ENCODE measurements at places on chromosomes 7 and 10.

DNA sequence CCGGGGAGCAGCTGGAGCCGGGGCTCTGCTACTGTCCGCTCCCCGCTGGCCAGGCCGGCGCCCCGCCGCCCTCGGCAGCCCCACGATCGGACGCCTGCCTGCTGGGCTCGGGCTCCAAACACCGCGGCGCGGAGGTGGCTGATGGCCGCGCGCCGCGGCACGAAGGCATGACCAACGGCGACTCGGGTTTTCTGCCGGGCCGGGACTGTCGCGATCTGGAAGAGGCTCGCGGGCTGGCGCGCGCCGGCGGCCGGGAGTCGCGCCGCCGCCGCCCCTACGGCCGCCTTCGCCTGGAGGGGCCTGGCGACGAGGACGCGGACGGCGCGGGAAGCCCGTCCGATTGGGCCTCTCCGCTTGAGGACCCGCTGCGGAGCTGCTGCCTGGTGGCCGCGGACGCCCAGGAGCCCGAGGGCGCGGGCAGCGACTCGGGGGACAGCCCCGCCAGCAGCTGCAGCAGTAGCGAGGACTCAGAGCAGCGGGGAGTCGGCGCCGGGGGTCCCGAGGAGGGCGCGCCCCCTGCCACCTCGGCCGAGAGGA is 570 bp downstream of the TBC1D12 start:
- no peak for DNase-seq

DNA sequence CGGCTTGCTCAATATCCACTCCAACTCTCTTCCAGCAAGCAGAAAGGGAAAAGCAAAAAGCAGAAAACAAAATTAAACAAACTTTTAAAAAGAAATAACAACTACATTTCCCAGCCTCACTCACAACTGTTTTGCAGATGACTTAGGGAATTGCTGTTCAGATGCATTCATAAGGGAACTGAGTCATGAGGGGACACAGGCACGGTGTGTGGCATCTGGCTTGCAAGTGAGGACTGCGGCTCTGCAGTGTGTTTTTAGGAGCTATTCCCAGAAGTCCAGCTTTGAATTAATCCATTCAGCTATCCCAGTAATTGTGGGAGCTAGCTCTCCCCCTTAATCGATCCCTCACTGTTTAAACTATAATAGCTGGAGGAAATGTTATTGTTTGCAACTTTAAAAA is 30.3 kb downstream of the PTN start:
- DNase-seq, result no peak

GRCh38 chr10:102421757-102422512 is 1.3 kb downstream of the FBXL15 start:
- no peak for DNase-seq

GRCh38 chr7:95607561-95607960 is 11.2 kb upstream of the PDK4 start:
- no peak for DNase-seq

GRCh38 chr7:424961-425793 is 94.5 kb downstream of the PDGFA start:
- DNase-seq, result no peak

GRCh38 chr10:112832959-112833358 is 117.1 kb upstream of the TCF7L2 start:
- DNase-seq, result no peak

- DNase-seq, result no peak
Measured at GRCh38 chr7:143345428-143345900, 17.0 kb downstream of the FAM131B start.

GRCh38 chr7:107622429-107622828 is 38.2 kb upstream of the SLC26A4 start:
- peak; percentile 80 for DNase-seq

- DNase-seq, result peak; percentile 15
Measured at GRCh38 chr10:110141185-110141584, 66.2 kb upstream of the MXI1 start.

GRCh38 chr10:27207350-27207749 is 33.2 kb downstream of the ACBD5 start:
- DNase-seq, result no peak

- no peak for DNase-seq
Measured at GRCh38 chr7:99366646-99367045, 7.9 kb upstream of the ARPC1B start.

DNA sequence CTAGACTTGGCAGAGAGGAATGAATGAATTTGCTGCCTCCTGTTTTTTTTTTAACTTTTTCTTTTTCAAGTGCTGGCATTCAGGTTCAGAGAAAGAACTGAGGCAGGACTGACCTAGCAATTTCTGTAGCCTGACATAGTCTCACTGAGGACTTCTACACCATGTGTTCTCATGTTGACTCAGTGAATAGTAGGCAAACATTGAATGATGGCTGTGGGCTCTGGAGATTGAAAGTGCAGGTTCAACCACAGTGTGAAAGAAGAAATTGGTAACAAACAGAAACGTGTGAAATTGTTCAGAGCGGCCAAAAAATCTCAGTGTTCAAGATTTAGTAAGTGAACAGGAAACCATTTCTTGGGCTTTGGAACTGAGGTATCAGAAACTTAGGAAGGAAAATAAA is 322.4 kb upstream of the GHITM start:
- no peak for DNase-seq

DNA sequence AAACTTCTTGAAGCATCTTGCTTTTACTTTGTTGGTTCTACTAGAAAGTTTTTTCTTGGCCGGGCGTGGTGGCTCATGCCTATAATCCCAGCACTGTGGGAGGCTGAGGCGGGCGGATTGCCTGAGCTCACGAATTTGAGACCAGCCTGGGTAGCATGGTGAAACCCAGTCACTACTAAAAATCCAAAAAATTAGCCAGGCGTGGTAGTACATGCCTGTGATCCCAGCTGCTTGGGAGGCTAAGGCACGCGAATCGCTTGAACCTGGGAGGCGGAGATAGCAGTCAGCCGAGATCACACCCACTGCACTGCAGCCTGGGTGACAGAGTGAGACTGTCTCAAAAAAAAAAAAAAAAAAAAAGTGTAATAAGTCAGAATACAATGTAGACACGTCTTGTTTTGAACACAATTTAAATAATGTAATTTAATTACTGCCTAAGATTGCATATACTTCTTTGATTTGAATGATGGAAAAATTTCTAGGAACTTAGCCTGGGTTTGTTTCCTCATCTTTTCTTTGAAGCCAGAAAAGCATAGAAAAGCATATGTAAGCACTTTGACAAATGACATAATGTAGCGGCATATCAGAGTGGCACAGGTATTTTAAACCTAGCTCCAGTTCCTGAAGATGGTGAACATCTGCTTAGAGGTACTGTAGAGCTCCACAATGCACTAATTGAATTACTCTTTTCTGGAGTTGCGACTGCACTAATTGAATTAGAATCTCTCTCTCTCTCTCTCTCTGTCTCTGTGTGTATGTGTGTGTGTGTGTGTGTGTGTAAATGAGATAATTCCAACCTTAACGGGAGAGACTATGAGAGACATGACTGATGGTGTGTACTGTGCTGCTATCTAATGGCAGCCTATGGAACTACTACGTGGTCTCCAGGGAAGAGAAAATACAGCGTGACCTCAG is 87.8 kb downstream of the BTRC start:
- DNase-seq, result peak; percentile 51

- no peak for DNase-seq
Measured at GRCh38 chr10:67319976-67320375, 376.0 kb downstream of the CTNNA3 start.

DNA sequence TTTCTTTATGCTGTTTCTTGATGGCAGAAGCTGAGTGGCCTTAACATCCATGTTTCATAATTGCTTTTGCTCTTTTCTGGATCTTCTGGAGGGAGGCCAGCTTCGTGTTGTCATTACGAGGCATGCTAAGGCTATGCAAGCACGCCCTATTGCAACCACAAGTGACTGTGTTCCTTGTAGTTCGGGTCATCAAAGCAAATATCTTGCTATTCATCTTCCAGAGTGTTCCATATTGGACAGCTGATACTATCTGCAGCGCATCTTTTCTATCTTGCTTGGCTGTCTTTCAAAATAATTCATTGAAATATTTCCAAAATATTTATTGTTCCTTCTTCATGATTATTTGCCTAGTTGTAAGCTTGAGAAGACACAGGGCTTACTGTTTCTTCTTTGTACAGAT is 5.0 kb downstream of the EPHB6 start:
- DNase-seq, result peak; percentile 55

DNA sequence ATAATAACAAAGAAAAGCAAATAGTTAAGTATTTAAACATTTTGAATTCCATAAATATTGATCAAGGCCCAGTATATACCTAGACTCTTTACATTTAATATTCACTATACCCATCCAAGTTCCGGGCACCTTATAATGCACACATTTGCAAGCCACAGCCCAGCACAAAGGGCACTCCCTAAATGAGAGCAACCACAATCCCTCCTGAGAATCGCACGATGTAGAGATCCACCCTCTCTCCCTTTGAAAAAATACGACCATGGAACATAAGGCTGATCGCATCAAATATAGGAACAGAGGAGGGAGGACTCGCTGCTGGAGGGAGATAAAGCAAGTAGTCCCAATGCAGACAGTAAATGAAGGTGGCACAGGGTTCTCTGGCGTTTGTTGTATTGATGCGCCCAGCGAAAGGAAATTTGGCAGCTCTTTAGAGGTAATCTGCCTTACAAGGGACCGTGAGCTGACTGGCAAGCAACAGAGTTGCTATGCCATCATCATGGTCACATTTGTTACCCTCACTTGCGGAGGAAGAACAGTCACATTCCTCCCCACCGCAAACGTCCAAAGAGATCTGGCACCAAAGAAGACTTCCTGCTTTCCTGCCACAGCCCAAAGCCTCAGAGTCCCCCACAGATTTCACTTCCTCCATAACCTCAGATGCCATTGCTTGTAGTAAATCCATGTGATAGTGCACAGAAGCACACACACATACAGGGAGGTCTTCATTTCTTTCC is 16.1 kb upstream of the TAS2R40 start:
- no peak for DNase-seq

DNA sequence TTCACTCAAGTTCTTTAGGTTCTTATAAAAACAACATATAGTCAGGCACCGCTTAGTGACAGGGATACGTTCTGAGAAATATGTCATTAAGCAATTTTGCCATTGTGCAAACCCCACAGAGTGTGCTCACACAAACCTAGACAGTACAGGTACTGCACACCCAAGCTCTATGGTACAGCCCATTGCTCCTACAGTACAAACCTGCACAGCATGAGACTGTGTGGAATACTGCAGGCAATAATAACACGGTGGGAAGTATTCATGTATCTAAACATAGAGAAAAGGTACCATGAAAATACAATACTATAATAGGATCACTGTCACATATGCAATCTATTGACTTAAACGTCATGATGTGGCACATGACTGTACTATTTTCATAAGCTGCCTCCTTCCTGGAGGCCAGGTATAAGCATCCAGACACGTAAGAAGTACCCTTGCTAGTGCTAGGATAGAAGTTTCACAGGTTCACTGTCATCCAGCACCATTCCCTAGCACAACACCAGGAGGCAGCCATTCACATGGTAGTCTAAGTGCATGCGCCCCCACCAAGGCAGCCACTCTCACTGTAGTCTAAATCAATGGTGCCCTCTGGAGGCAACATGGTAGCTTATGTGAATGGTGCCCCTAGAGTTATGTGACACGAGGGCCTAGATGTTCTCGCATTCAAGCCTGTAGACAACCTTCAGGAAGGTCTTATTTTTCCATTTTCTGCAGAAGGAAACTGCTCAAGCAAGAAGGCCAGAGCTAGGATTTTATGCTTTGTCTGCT is 98.5 kb downstream of the ARHGAP22 start:
- DNase-seq, result no peak

DNA sequence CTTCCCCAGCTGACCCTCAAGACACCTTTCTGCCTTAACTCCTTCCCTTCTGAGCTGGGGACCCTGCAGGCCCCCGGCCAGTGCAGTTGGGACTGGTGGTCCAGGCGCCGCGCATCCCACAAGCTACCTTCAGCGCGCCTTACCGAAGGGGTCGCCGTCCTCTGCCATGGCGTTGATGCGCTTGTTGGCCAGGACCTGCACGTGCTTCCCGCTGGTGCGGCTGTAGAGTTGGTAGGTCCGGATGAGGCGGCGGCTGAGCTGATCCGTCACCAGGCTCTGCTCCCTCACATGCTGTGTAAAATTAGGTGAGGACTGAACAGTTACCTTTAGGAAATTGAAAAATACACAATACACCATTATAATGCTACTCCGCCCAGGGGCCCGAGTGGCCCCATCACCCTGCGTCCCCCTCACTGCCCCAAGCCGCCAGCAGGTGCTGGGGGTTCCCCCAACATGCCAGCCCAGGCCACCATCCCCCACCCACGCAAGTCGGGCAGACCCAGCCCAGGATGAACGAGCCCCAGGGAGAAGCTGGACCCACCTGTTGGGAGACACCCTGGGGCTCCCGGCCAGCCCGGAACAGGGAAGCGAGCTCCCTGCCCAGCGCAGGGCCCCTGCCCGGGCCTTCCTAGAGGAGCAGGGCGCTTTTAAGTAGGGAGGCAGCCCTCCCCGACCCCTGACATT is 1.2 kb downstream of the FGF8 start:
- no peak for DNase-seq

DNA sequence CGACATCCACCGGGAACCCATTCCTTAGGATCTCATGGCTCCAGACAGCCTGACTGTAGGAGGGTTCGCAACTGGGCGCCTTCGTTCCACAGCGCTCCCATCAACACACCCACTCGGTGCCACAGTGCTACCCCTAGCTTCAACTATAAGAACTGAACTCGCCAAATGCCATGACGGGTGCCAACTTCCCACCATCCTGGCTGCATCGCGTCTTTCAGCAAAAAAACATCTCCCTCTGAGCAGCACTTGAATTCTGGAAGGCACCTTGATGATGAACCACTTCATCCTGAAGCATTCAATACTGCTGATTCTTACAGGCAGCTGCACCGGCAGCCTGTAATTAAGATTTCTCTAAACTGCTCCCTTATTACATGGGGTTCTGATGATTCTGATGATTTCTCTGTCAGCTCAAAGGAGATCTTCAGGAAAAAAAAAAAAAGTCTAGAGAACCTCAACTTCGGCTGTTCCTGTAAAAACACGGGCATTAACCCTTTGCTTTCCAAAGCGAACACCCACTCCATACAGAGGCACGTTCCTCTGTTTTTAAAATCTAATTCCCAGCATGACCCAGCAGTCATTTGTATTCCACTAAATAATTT is 1.3 kb downstream of the CYTH3 start:
- DNase-seq, result no peak

DNA sequence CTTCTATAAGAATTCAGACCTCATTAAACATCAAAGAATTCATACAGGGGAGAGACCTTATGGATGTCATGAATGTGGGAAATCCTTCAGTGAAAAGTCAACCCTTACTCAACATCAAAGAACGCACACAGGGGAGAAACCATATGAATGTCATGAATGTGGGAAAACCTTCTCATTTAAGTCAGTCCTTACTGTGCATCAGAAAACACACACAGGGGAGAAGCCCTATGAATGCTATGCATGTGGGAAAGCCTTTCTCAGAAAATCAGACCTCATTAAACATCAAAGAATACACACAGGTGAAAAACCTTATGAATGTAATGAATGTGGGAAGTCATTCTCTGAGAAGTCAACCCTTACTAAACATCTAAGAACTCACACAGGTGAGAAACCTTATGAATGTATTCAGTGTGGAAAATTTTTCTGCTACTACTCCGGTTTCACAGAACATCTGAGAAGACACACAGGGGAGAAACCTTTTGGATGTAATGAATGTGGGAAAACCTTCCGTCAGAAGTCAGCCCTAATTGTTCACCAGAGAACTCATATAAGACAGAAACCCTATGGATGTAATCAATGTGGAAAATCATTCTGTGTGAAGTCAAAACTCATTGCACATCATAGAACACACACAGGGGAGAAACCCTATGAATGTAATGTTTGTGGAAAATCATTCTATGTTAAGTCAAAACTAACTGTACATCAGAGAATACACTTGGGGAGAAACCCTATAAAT is 24.1 kb downstream of the ZNF37A start:
- DNase-seq, result no peak

Measured in skeletal muscle cell (primary cell).